ENCODE measurements at places on chromosomes 1 and 21.

DNA sequence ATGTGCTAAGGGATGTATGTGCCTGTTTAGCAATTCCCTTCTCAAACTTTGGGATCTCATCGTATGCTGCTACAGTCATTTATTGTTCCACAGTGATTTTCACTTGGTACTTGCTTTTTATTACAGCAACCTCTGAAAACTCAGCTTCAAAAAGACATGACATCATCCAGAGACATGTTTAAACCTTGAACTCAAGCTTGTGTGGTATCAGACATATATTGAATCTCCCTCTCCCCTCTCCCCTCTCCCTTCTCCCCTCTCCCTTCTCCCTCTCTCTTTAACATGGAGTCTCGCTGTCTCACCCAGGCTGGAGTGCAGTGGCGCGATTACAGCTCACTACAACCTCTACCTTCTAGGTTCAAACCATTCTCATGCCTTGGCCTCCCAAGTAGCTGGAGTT is 19.5 kb upstream of the TUT4 start:
- no peak for DNase-seq

DNA sequence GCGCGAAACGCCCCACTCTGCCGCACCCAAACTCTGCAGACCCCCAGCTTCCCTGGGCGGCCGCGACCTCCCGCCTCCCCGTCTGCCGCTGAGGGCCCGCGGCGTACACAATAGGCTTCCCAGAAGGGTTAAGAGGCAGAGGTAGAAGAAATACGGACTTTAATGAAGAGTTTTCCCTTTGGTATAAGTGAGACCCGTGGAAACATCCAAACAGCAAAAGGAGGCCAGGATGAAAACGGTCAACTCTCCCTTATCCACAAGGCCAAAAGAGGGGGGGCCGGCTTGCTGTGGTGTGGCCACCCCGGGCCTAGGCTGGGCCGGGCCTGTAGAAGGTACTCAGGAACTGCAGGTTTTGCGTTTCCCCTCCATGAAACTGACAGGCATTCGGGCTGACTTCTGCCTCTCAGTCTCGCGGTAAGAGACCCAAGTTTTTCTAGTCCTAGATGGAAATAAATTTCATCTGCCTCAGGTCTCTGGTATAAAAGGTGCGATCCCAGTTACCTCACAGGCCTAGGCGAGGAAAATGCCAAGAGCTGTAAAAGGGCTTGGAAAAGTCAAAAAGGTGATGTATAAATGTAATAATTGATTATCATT is 671 bp upstream of the PYGO2 start:
- no peak for DNase-seq

DNA sequence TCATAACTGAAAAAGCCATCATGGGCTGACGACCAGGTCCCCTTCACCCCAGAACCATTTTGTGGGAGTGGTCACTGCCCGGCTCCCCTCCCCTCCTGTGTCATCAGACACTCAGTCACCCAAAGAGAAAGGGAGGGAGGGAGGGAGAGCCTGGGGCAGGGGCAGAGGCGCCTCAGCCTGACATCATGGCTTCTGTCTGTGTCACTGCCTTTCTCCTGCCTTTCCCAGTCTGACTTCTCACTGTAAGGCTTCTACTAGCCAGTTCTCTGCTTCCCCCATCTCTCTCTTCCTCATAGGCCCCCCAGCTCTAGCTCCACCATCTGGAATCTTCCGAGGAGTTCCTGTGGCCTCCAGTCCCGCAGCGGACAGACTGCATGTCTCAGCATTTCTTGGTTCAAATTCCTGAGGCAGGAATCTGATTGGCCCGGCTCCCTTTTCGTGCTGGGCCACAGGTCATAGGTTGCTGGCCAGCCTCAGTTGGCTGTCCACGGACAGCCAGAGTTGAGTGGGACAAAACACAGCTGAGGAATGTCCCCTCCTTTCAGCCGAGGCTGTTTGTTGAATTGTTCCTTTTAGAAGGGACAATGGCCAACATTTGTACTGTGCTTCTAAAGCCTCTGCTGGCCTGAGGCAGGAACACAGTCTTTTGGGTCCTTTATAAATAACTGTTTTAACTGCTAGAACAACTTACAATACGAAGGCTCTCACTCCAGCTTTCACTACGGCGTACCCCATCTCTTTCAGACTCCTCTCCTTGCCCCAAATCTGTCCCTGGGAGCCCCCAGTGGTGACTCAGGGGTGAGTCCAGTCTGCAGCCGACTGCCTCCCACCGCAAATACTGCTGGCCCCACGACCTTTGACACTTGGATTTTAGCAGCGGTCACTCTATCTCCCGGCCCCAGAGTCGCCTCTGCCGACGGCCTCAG is 18.7 kb upstream of the KANK4 start:
- DNase-seq: no peak

GRCh38 chr21:23534850-23535249 is 2072.4 kb downstream of the MRPL39 start:
- DNase-seq: no peak

- no peak for DNase-seq
Observed at GRCh38 chr1:243500512-243500911, 244.7 kb downstream of the SDCCAG8 start.

DNA sequence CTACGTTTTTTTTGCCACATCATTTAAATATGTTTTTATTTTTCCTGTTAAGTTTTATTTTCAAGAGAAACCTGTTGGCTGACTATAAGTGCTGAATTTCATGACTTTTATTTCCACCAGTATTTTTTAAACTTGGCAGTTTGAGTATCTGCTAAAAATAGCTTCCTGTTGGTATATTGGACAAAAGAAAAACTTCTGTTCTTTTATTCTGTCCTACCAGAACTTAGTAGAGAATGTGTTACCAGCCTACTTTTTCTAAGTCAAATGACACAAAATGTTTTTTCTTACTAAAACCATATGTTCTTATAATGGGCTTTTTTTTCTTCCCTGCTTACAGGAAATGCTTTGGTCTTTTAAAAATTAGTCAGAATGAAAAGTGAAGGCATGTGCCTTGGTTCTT is 7.6 kb downstream of the DR1 start:
- no peak for DNase-seq

GRCh38 chr1:59008599-59009347 is 224.9 kb upstream of the JUN start:
- DNase-seq: no peak

GRCh38 chr1:52834798-52835197 is 7.8 kb upstream of the ZYG11A start:
- no peak for DNase-seq

GRCh38 chr1:228515200-228515834 is 28.1 kb downstream of the RNF187 start:
- peak; percentile 14 for DNase-seq

- DNase-seq: no peak
Observed at GRCh38 chr1:171674431-171675405, 22.2 kb upstream of the MYOC start.

GRCh38 chr1:200248541-200248940 is 161.3 kb downstream of the ZNF281 start:
- no peak for DNase-seq

- no peak for DNase-seq
Observed at GRCh38 chr1:58767143-58767542, 16.7 kb downstream of the JUN start.

DNA sequence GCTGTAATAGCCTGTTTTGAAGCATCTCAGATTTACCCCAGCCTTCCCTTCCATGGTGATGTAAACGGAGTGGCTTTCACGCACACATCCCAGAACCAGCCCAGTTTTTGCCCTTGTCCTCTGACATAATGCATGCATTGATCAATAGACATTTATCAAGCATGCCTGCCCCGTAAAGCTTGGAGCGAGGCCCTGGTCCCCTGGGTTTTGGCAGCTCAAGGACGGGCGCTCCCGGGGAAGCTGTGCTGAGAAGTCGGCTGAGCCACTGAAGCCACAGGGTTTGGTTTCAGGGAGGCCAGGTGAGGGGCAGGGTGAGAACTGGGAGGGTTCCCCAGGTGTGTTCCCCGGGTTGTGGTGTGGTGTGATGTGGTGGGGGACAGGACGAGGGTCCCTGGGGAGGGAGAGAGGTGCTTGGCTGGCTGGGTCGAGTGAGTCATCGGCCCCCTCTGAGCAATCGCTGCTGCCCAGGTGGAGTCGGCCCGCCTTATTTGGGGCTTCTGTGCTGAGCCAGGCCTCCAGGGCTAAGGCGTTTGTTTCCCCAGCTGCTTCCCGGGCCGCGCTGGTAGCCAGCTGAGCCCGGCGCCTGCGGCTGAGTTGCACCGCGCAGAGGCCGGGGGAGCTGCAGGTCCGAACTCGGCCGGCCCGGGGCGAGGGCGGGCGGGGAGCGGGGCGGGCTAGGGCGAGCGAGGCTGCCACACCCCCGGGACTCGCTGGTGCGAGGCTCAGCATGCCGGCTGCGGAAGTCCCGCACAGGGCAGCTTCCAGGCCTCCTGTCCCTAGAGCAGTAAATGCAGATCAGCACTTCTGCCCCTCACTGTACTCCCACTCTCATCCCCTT is 23.6 kb downstream of the ATP2B4 start:
- DNase-seq: peak; percentile 67

GRCh38 chr1:117169871-117170596 is 40.7 kb downstream of the VTCN1 start:
- DNase-seq: no peak

- DNase-seq: no peak
Observed at GRCh38 chr1:64701071-64701470, 43.8 kb upstream of the RAVER2 start.

DNA sequence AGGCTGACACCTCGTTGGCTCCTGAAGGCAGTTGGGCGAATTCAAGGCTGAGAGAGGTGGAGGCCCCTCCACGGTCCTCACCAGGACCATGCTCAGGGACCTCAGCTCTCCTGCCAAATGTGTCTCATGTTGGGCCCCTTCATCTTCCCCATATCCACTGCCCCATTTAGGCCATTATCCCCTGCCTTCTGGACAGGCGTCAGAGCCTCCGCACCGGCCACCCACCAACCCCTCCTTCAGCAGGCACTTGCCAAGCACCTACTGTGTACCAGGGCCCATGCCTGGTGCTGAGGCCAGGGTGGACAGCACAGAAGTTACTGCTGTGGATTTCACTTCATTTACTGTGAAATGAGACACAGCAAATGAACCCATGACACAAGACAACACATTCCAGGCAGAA is 325.8 kb downstream of the MATN1 start:
- no peak for DNase-seq

GRCh38 chr1:111199881-111200801 is at the start of gene DENND2D:
Gene DENND2D (minus strand): TSS chr1:111200646. CDS start chr1:111200459, 187 bp downstream.
- DNase-seq: no peak

- DNase-seq: no peak
Observed at GRCh38 chr1:173187671-173188237, 19.4 kb downstream of the TNFSF4 start.

DNA sequence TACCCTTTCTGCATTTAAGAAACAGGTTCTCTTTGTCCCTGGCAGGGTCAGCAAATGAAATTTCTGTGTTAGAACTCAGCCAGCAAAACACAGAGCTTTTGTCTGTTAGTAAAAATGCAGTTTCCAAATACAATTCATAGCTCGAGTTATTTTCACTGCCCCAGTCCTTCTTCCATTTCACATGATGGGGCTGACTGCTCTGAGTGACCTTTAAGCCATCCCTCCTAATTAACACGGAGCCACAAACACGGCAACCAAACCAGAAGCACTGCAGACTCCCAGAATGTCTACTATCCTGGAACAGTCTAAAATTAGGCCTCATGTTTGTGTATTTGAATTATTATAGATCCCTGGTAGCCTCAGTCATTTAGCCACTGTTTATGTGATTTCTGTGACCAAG is 99.1 kb upstream of the RGS4 start:
- DNase-seq: no peak

DNA sequence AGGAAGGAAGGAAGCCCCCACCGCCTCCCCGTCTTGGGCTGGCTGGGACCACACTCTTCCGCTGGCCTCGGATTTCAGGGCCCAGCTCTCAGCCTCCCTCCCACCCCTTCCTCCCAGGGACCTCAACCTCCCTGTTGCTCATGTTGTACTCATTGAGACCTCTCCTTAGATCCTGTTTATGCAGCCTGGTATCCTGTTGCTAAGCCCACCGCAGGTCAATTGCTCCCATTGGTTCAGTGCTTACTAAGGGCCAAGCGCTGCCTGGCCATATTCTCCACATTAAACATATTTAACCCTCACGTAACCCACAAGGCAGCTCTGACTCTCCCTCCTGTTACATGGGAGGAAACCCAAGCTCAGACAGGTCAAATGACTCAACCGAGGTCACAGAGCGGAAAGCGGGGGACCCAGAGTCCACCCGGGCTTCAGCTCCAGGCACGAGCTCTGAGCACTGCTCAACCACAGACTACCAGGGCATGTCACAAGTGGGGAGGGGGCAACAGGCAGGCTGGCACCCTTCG is 23.2 kb upstream of the H6PD start:
- no peak for DNase-seq

GRCh38 chr1:203320591-203321272 is 15.4 kb downstream of the BTG2 start:
- peak; percentile 46 for DNase-seq

DNA sequence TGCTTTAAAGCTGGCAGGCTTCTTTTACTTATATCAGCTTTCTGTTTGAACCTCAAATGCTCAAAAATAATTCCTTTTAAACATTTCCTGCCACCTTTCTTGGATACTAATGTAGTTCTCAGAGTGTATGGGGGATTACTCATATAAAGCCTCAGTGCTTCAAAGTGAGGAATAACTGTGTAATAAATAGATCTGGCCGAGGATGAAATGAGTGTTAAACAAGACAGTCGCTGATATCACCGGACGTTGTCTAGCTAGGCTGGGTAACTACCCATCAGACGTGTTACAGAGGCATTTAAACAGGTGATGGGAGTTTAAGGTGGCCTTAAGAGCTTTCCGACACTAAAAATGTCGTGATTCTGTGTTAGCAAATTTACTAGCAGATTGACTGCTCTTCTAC is 53.1 kb downstream of the VANGL2 start:
- DNase-seq: no peak

- peak; percentile 78 for DNase-seq
Observed at GRCh38 chr1:206579747-206580437, 32.4 kb downstream of the EIF2D start.

- no peak for DNase-seq
Observed at GRCh38 chr21:29064850-29065481, 8.5 kb downstream of the CCT8 start.

- DNase-seq: peak; percentile 29
Observed at GRCh38 chr1:36342426-36343185, 19.2 kb upstream of the EVA1B start.

DNA sequence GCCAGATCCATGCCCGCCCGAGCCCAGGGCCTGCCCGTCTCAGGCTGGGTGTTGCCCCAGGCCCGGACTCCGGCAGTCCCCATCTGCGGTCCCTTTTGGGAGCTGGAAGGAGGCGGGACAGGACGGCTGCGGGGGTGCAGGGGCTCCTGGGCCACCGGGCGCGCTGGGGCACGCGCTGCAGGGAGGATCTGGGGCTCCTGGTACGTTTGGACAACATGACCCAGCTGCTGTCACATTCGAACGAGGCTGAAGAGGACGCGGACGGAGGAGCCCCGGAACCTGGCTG is 6.6 kb upstream of the CALML6 start:
- no peak for DNase-seq

GRCh38 chr1:227849251-227849650 is 33.8 kb downstream of the PRSS38 start:
- DNase-seq: no peak

GRCh38 chr1:175036476-175036875 is 13.3 kb upstream of the MRPS14 start:
- DNase-seq: no peak

- no peak for DNase-seq
Observed at GRCh38 chr1:70892930-70893329, 154.7 kb downstream of the PTGER3 start.
